Lower lobe of right lung (tissue), 2 donors: ENCODE measurements at places on chromosomes 7 and 10.

DNA sequence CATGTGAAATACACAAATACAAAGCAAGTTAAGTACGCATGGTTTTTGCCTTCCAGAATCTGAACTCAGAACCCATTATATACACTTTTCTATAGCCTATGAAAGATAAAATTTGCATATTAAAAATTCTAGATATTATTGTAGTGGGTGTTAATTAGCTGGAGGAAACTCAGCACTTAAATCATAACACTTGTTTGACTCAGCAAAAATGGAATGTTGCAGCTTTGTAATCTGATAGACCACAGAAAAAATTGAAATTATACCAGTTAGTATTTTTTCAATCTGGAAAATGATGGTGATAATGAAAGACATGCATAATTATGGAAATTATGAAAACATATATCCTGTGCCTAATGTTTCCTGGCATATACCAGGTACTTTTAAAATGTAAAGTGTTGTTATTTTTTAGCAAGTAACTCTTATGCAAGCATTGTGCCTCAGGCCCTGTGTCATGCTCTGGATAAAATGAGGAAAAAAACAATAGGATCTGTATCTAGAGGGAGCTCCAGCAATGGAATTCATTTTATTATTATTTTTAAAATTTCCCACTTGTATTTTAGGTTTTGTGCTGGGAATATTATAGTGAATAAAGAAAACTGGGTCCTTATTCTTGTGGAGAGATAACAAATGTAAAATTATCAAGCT is 490.4 kb upstream of the SEMA3A start:
- DNase-seq = no peak

- no peak for DNase-seq
These were observed 1.9 kb upstream of the EPHA1 start for GRCh38 chr7:143410521-143411004.

DNA sequence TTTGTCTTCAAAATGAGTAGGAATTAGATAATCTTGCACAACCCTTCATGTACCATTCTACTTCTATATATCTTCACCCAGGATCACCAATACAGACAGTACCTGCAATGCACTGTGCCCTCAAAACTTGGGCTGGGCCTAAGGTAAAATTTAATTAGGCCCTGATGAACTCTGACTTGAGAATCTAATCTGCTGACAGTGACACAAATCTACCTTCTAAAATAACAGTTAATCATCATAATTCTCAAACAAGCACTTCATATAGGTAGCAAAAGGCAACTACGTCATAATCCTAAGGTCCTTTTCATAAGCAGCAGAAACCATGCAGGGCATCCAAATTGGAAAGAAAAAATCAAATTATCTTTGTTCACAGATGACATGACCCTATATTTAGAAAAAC is 4.1 kb downstream of the ZNF25 start:
- no peak for DNase-seq

DNA sequence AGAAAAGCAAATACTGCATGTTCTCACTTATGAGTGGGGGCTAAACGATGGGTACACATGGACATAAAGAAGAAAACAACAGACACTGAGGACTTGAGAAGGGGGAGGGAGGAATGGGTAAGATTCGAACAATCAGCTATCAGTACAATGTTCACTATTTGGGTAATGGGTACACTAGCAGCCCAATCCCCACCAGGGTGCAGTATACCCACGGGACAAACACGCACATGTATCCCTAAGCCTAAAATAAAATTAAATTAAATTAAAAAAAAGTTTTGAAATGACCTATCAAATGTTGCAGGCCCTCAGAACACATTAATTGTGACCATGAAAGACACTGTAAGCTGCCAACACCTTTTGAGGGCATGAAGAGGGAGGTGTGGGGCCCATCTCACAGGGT is 316.0 kb downstream of the WDR37 start:
- no peak for DNase-seq

- DNase-seq = no peak
These were observed 100.9 kb upstream of the PHYHIPL start for GRCh38 chr10:59075576-59075975.

DNA sequence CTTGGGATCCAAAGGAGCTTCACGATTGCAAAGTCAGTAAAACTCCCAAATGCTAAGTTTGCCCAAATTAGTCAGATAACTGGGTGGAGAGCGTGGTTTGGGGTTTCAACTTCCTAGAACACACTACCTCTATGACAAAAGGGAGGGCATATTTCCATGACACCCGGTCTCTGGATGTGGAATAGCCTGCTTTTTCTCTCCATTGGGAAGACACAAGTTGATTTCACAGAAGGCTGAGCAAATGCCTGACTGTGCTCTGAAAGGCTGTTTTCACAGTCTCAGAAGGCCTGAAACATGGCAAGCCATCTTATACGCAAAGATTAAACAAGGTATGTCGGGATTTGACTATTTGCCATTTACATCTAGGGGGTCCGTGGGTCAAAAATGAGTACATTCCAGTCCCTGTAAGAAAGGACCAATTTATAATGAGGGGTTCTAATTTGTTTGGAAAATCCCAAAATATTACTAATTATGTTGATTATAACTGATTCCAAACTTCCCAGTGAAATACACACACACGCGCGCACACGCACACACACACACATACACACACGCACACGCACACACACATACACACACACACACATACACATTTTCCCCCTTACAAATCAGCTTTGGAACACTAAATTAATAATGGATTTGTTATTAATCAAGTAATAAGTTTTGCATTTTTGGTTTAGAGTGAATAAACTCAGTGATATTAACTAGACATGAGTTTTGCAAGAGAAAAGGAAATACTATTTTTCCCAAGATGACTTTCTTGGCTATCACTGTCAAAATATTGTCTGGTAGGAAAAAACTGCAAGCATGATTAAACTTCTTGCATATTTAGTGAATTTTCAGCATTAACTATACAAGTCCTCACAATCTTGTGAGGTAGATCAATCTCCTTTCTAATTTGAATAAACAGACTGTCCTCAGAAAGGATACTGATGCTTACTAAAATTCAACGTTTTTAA is 105.0 kb downstream of the PRTFDC1 start:
- no peak for DNase-seq
